Activated T-cell treated with anti-CD3 and anti-CD28 coated beads, Interleukin-2, amount 50 U/mL, for 48 hours (primary cell): ENCODE measurements at places on chromosomes 16 and 17.

DNA sequence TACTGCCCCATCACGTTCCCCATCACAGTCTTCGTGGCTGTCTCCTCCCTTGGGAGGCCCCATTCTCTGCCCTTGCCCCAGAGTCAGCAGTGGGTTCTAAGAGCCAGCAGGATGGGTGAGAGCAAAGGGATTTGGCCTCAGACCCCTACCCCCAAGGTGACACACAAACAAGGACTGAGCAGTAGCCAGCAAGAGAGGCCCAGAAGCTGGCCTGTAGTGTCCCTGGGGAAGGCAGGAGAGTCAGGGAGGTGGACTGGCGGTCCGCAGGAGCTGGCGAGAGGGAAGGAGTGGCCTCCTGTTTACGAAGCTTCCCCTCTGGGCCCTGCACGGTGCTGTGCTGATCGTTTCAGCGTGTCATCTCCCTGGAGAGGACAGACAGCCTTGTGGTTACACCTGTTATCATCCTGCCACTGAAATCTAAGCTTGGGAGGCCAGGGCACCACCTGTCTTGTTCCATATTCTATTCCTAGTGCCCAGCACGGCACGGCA lies 8.4 kb downstream of the WDR81 start:
- DNase-seq, result no peak

- no peak for DNase-seq
Observed at GRCh38 chr16:72722552-72722951, 325.4 kb downstream of the ZFHX3 start.

DNA sequence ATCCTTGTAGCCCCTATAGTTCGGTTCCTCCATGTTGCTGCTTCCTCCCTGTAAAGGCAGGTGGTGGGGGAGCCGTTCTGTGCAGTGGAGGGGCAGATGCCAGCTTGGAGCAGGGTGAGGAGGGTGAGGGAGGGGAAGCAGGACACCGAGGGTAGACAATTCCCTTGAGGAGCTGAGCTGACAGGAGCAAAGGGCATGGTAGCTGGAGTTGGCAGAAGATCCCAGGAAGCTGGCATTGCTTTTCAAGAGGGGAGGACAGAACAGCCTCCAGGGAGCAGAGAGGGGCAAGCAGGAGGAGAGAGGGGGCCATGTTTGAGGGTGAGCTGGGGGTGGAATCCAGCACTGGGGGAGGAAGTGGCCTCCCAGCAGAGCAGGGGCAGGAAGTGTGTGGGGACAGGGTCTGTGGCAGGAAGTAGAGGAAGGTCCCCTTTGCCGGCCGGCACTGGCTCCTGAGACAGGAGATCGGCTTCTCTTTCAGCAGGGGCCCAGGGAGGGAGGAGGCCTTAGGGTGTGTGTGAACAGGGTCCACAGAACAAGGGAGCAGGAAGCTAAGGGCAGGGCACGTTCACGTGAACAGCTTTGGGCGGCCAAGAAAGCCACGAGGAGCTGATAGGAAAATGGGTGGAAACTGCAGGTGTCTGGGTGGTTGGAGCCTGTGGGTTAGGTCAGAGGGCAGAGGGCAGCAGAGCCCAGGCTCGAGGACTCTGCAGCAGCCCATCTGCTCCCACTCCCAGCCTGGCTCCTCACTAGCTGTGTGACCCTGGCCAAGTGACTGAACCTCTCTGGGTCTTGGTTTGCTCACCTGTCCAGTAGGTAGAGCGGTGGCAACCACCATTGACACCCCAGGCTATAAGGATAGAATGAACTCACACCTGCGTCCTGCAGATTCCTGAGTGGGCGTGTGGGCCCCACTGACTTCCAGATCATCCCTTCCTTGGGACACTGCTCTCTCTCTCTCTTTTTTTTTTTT lies 17.5 kb upstream of the SPNS2 start:
- DNase-seq, result peak; percentile 60

DNA sequence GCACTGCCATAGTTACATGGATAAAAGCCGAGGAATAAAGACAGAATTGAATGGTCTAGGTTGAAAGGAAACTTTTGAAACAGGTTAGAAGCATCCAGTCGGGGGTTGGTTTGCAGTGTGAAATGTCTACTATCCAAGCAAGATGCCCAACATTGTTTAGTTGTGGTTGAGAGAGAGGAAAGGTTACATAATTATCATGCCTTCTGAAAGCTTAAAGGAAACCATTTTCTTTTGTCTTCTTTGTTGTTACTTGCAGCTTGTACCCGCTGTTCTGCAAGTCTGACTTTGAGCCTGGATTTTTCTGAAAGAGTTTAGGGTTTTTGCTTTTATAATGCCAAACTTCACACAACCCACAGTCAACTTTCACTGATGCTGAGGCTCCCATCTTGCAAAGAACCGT lies 167.9 kb downstream of the AXIN2 start:
- no peak for DNase-seq

DNA sequence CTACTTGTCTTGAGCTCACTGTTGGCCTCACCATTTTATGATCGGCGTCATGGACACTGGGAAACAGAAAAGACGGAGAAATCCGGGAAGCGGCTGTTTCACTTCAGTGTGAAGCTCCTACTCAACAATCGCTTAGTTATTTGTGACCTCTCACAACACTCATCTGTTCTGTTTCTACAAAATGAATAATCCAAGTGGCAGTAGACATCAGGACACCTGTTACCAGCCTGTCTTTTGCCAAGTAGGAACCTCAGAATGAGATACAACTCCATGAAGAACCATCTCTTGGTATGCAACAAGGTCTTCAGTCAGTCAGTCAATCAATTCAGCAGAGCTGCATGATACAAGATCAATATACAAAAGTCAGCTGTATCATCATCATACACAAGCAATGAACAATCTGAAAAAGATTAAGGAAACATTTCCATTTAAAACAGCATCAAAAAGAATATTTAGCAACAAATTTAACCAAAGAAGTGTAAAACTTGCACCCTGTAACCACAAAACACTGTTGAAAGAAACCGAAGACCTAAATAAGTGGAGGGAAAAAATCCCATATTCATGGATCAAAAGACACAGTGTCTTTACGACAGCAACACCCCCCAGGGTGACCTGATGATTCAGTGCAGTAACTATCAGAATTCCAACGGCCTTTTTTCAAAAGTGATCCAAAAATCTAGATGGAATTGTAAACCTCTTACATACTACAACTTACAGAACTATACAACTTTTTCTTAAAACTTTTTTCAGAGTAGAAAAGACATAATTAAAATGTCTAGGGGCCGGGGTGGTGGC lies 63.4 kb downstream of the ANKRD11 start:
- no peak for DNase-seq

DNA sequence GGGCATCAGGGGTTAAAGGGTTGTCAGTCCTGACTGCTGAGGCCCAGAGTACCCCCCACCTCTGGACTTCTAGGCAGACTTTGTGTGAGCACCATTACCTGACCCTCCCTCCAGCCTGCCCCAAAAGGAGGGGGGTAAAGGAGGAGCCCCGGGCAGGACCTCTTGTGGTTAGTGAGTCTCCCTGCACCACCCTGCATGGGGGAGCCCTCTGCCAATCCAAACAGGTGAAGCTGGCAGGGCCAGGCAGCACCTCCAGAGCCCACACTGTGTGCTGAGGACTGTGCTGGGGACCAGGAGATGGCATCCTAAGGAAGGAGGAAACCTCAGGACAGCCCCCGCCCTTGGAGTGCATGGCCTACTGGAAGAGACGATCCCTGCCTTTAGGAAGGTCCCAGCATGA lies 2.6 kb upstream of the KRT14 start:
- DNase-seq, result no peak

DNA sequence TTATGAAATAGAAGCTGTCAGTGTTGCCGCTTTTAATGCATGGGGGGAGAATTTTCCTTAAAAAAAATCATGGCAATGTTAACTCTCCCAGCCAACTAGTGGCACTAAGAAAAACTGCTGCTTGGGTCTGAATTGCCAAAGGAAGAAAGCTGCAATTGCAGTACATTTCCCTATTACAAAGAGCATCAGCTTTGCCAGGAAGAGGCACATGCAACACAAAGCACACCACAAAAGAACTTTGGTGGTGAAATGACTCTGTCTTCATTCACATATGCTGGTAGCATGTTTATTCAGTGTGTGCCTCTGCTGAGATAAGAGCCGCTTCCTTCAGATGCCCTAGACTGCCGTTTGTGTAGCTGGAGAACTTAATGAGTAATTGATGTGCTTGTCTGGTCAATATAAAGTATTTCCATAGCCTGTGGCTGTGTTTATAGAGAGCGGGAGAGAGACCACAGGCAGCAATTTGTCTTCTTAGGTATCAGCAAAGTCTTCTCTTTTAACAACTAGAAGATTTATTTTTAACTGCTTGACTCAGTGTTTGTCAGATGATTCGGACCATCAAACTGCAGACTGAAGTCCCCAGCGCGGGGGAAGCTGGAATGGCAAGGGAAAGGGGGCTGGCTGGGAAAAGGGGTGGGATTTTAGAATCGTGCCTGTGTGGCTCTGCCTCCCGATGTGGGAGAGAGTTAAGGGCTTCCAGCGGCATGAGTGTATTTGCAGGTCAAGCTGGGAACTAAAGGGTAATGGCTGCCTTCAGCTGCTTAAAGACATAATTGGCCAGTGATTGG lies 115.1 kb downstream of the MRTFB start:
- no peak for DNase-seq

DNA sequence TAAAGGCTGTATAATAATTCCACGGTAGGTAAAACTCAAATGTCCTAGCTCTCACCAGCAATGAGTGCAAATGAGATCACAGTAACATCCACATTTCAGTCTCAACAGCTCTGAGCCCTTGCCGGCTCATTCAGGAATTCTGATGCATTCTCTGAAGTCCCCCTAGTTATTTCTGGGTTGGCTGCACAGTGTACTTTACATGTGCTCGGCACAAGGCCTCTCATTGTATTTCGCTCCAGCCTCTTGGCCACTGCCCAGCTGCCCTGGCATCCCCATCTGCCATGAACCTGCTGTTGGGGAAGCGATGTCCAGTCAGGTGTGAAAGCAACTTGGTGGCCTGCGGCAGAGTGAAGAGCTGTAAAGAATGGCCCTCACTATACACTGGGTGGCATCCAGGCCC lies 14.3 kb downstream of the PRCD start:
- no peak for DNase-seq

- DNase-seq, result no peak
Observed at GRCh38 chr17:2202996-2203575, 100.5 kb downstream of the SMG6 start.

DNA sequence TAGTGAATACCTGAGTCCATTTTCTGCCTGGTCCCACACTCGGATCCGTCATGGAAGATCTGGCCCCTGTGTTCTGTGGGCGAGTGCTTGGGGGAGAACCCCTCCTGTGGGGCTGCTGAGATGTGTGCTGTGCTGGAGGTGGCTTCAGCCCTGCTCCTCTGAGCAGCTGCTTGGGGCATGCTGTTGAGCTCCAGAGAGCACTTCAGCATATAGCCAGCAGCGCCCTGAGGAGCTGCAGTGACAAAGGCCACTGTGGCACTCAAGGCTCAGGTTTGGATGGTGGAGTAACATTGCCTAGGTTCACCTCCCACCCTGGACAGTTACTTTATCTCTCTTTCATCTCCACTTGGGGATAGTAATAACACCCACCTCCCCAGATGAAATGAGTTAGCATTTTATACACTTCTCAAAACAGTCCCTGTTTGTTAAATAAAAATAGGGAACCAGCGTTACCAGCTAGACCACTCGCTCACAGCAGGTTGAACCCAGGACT lies 75.3 kb downstream of the KSR1 start:
- no peak for DNase-seq

- no peak for DNase-seq
Observed at GRCh38 chr17:10046786-10047785, 142.0 kb upstream of the RCVRN start.

DNA sequence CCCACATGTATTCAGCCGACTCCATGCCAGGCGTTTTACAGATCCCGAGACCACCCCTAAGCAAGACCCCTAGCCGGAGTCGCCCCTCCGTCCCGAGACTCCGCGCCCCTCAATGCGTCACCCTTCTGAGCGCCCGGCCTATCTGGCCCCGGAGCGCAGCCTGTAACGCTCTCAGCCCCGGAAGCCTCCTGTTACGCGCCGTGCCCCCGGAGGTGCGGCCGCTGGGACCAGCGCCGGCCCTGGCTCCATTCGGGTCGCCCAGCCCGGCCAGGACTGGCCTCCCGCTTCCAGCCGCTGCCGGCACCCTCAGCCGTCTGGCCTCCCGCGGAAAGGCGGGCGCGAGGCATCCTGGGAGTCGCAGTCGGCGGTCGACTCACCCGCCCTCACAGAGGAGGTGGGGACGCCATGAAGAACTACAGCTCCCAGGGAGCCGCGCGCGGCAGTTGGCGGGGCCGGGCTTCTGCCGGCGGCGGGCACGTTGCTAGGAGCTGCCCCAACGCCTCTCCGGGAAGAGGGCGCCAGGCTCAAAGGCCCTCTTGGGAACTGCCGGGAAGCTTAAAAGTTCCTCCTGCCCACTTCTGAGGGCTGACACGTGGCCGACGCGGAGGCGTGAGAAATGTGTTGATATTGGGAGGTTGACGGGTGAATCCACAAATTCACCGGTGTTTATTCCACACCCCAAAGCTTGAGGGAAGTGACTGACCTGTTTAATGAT lies at the start of gene FBF1:
TSS of gene FBF1 (minus strand) at position 316 of the 715 bp plus-strand sequence. CDS start 2,893 bp downstream, outside the sequence.
- peak; percentile 92 for DNase-seq

- no peak for DNase-seq
Observed at GRCh38 chr16:30139583-30140481, 16.8 kb upstream of the MAPK3 start.

GRCh38 chr17:74386386-74386785 lies 19.1 kb downstream of the GPR142 start:
- DNase-seq, result no peak

DNA sequence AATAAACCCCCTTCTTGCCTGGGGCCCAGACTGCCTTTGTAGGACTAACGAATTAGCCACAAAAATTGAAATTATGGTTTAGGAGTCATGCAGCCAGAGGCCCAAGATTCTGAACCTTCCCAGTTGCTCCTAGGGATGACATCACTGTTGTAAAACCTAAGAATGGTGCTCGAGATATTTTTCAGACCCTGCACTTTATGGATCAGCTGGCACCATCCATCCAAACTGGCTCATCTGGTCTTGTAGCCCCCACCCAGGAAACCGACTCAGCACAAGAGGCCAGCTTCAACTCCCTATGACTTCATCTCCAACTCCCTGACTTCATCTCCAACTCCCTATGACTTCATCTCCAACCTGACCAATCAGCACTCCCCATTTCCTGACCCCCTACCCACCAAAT lies 10.9 kb upstream of the EVPL start:
- DNase-seq, result no peak

DNA sequence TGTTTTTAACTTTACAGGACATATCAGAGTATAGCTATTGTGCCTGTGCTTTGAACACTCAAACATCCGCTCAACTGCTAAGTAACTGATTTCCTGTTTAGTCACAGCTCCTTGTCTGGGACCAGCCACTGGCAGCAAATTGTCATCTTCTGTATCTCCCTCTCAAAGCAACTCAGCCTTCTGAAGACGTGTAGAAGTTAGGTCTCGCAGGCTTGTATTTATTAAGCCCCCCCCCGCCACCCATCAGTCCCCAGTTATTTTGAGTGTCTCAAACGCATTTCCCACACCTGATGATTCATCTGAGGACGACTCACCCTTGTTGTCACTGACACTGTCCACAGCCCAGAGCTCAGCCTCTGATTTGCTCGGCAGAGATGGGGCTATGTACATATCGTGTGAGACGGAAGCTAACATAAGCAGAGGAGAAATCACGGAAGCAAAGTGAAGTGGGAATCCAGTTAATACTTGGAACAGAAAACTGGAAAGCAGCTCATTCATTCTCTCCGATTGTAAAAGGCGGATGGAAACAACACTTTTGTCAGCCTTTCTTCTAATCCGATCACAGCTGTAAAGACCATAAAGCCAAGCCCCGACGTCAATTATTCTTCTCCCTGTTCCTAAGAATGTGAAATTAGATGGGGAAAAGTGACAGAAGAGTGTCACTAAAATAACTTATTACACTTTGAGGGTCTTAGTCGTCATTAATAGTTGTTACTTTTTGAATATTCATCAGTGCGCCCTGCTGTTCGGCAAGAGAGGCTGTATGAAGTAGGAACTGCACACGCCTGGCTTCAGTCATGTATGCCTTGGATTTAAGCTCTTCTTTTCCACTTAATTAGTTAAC lies 64.2 kb downstream of the PITPNC1 start:
- peak; percentile 75 for DNase-seq
